ENCODE measurements at places on chromosomes 7 and 10.

DNA sequence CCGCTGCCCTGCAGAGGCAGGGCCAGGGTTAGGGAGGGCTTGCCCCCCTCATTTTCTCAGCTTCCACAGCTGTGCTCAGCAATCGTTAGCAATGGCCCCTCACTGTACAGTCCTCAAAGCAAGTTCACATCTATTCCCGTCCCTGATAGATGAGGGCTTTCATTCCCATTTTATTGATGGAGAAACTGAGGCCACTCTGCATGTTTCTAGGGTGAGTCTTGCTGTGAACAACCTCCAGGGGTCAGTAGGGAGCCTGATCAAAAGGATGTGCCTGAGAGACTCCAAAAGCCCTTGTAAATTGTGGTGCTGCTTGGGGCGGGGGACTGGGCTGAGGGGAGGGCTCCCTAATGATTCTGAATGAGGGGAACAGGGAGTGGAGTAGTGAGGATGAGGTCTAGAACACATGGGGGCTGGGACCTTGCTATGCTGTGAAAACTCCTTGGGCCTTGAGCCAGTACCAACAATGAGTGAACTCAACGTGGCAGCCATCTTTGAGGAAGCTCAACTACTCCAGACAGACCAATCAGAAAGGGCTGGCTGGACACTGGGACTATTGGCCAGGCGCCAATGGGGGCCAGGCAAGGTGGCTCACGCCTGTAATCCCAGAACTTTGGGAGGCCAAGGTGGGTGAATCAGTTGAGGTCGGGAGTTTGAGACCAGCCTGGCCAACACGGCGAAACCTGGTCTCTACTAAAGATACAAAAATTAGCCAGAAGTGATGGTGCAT is 6.7 kb upstream of the GRIFIN start:
- DNase-seq: no peak

DNA sequence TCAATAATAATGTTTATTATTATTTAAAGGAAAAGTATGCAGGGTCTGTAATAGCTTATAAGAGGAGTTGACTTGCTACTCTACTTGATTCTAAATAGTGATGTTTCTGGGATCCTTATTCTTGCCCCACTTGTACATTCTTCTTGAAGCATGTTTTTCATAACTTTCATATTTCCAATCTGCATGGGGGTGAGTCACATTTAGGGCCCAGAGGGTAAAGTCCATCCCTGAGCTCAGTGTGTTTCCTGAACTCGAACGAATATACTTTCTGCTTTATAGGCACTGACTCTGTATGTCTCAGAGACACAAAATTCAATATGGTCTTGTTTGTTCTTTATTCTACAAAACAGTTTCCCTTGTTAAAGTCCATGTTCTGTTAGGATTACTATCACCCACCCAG is 61.0 kb upstream of the SMIM30 start:
- no peak for DNase-seq

GRCh38 chr7:131633342-131633843 is 77.0 kb upstream of the PODXL start:
- no peak for DNase-seq

GRCh38 chr7:75658369-75658768 is 80.4 kb downstream of the HIP1 start:
- no peak for DNase-seq
